ENCODE measurements at places on chromosomes 16 and 17.

DNA sequence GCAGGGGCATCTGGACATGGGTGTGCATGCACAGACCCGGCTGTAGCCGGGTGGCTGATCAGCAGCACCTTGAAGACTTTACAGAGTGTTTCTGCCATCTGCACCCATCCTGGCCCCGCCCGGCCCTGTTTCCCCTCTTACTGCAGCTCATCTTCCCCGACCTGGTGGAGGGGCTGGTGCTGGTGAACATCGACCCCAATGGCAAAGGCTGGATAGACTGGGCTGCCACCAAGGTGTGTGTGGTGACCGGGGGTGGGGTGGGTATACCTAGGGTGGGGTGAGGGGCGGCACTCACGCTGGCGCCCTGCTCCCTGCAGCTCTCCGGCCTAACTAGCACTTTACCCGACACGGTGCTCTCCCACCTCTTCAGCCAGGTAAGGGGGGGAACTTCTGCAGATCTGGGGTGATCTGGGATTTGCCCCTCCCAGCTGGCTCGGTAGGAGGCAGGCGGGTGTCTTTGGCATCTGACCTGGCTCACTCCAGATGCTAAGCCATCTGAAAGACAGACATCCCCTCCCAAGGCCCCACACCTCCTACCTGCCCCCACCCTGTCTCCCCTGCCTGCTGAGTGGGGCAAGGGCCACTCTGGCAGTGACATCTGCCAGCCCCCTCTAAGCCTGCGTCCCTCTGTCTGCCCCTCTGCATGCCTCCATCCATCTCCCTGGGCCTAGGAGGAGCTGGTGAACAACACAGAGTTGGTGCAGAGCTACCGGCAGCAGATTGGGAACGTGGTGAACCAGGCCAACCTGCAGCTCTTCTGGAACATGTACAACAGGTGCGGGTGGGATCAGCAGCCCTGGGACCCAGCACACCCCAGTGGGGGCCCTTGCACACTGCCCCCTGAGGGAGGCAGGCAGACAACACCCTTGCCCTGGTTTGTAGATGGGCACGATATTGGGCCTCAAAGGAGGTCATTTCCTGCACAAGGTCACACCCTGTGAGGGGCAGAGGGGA, 6.6 kb downstream of the NDRG4 start:
- no peak for DNase-seq

- peak; percentile 42 for DNase-seq
These were observed 76.4 kb downstream of the KCNJ12 start for GRCh38 chr17:21452377-21453143.

- DNase-seq: no peak
These were observed 192.8 kb downstream of the C16orf78 start for GRCh38 chr16:49566432-49566831.

- no peak for DNase-seq
These were observed 101.0 kb downstream of the CDYL2 start for GRCh38 chr16:80703131-80704071.

DNA sequence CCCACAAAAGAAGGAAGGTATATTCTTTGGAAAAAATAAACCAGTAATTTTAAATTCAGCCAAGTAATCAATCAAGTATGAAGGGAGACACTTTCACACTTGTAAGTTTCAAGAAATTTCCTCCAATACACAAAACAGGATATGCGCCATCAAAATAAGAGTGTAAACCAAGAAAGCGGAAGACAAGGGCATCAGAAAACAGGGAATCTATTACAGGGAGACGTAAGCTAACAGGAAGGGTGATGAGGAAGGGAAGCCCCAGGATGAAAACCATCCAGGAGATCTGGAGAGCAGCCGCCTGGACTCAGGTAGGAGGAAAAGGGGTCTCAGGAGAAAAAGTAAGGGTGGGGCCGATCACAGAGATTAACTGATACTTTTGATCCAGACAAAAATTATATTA, 31.8 kb upstream of the PITPNM3 start:
- no peak for DNase-seq

GRCh38 chr16:77759821-77760220, 28.5 kb upstream of the VAT1L start:
- no peak for DNase-seq
